GM20000 (cell line): ENCODE measurements at places on chromosomes 12 and 14.

DNA sequence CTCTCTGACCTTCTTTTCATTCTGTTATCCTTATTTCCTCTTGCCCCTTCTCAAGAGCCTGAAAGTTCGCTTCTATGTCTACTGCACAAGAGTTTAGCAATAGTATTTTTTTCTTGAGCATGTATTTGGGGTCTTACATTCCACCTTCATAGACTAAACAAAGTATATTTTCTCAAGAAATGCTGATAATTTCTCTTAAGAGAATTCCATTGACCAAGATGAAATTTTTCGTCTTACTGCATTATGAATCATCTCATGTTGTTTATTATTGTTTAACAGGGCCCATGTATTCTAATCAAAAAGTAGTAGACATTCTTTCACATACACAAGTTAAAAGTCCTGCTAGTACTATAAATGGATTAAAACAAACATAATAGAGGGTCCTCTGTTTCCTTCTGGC, 219.3 kb downstream of the C12orf50 start:
- DNase-seq = no peak

DNA sequence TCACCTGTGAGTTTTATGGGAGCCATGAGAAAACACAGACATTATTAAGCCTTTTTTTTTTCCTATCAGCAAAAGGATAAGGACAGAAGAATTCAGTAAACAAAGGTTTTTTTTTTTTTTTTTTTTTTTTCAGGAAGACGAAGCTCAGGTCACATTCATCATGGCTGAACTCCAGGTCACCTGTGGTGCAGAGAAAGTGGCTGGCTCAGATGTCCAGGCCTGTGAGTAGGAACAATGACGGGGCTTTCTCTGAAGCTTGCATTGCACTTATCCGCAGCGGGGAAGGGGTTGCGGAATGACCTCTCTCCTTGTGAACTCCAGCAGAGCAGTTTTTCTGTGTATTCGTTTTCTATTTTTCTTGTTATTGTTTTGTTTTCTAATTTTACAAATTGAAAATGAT, 759.6 kb upstream of the TMEM132C start:
- no peak for DNase-seq

GRCh38 chr14:93285044-93285443, 47.8 kb downstream of the BTBD7 start:
- peak; percentile 8 for DNase-seq

DNA sequence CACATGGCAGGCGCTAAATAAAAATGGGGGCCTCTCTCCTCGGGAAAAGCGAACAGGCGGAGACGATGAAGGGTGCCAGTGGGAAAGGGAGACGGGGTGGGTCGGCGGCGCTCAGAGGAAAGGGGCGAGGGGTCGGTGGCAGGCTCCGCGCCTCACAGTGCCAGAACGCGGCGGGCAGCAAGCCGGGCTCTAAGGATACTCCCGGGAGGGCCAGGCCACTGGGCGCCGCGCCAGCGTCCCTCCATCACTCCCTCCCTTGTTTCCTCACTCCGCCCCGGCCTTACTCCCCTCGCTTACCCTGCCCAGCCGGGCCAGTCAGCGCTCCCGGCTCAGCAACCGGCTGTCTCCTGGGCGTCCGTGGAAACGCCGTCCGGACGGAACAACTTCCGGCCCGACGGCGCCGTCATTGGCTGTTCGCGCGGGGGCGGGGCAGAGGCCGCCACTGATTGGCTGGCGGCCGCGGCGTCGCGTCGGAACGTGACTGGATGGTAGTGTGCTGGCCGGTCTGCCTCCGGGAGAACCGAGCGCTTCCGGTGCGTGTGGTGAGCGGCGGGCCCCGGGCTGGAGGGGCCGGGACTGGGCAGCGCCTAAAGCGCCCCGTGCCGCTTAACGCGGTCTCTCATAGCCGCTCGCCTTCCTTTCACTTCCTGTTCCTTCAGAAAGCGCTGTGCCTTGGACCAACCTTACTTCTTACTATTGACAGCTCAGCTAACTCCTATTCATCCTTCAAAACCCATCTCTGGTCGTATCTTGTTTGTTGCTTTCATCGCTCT, 53.0 kb downstream of the SLC25A47 start:
- DNase-seq = peak; percentile 91

- DNase-seq = no peak
Measured at GRCh38 chr12:41334390-41334789, 146.3 kb downstream of the PDZRN4 start.

- peak; percentile 39 for DNase-seq
Measured at GRCh38 chr12:48966177-48966895, 5.2 kb downstream of the WNT10B start.

DNA sequence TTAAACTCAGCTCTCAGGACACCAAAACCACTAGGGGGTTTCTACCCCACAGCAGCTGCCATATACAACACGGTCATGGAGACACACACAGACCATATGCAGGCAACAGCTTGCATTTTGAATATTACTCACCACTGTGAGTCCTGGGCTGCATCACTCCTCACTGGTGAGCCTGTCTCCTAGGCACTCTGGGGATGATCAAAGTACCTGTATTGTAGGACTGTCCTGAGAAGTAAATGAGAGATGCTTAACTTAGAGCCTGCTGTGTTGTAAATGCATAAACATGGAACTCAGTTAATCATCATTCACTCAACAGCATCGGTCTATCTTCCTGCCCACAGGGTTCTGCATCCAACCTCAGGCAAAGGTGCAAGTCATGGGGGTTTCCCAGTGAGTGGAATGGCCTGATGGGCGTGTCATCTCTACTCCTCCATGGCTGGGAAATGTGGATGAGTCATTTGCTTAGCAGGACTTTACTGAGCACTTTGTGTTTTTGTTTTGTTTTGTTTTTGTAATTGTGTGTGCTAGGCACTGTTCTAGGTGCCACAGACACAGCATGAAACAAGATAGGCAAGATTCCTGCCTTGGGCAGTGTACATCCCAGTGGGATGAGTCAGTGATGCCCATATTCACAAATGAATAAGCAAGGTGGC, 1141.2 kb upstream of the TMEM132C start:
- no peak for DNase-seq

- DNase-seq = no peak
Measured at GRCh38 chr14:68626386-68626785, 166.5 kb downstream of the ZFP36L1 start.

GRCh38 chr12:74791365-74791764, 253.7 kb downstream of the ATXN7L3B start:
- DNase-seq = no peak

GRCh38 chr12:25317553-25317952, 66.8 kb upstream of the KRAS start:
- DNase-seq = no peak

DNA sequence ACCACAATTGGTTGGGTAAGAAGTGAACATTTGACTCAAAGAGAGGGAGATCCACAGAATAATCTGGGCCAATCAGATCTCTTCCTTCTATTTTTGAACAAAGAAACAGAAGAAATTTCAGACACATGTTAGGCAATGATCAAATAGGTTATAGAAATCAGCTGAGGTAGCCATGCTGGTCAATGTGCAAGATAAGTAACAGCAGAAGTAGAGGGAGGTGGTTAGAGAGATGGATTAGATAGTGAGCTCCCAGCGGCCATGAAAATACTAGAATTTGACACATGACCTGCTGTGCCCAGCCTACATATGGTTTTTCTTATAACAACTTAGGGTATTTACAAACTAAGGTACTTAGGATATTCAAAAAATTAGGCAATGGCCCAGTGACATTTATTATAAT, 230.9 kb upstream of the ARID2 start:
- DNase-seq = no peak

GRCh38 chr12:82644896-82645295, 41.8 kb upstream of the TMTC2 start:
- DNase-seq = no peak

GRCh38 chr12:59548930-59549329, 46.9 kb upstream of the SLC16A7 start:
- DNase-seq = no peak

GRCh38 chr14:65750906-65751305, 338.4 kb downstream of the FUT8 start:
- no peak for DNase-seq

DNA sequence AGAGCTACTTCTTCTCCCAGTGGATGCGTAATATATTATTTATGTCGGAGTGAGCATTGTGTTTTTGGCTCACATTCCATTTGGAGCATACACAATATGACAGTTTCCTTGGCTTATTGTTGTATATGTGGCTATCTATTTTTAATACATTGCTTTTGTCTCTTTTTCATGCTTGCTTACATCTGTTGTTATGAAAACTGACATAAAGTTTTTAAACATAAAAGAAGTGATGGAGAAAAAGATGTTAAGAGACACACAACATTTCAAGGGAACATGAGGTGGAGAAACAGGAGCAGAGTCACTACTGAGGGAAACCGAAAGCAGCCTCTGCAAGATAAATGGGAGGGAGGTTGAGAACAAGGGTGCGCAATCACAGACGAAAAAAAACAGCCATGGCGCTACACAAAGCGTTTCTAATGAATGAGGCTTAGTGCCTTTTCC, 228.4 kb upstream of the NPAS3 start:
- DNase-seq = no peak

GRCh38 chr14:37595809-37596621, 586 bp downstream of the TTC6 start:
- DNase-seq = peak; percentile 61

GRCh38 chr12:24227551-24227950, 278.1 kb upstream of the SOX5 start:
- DNase-seq = no peak

- no peak for DNase-seq
Measured at GRCh38 chr12:94498073-94498472, 38.4 kb upstream of the CEP83 start.

GRCh38 chr14:84610086-84610485, 919.9 kb upstream of the FLRT2 start:
- no peak for DNase-seq

- peak; percentile 37 for DNase-seq
Measured at GRCh38 chr12:115451780-115452736, 768.1 kb upstream of the TBX3 start.

DNA sequence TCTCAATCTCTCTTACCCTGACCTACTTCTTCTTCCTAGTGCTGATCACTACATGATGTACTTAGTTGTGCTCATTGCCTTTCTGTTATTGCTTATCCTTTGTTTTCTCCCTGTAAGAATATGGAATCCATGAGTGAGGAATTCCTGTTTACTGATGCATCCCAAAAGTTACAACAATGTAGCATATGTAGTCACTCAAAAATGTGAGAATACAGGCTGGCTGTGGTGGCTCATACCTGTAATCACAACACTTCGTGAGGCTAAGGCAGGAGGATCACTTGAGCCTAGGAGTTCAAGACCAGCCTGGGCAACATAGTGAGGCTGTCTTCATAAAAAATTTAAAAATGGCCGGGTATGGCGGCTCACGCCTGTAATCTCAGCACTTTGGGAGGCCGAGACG, 8.0 kb upstream of the WDR20 start:
- DNase-seq = no peak

DNA sequence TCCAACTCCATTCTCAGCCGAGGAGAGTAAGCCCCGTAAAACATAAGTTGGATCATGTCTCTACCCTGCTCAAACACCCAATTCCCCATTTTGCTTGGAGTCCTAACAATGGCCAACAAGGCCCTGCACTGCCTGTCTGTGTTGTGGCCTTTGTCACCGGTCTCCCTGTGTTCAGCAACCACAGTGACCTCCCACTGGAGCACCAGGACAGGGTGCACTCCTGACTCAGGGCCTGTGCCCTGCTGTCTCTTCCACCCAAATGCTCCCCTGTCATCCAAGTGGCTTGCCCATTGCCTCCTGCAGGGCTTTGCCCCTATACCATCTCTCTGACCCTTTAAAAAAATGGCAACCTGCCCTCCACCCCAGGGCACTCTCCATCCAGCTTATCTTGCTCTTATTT, 4.4 kb upstream of the KRT85 start:
- DNase-seq = no peak

- no peak for DNase-seq
Measured at GRCh38 chr12:55862286-55862685, 19.6 kb upstream of the MMP19 start.

- DNase-seq = peak; percentile 54
Measured at GRCh38 chr12:14567351-14568162, at the start of gene PLBD1. Gene PLBD1 (minus strand): TSS chr12:14567883. CDS start chr12:14567696, 187 bp downstream.

DNA sequence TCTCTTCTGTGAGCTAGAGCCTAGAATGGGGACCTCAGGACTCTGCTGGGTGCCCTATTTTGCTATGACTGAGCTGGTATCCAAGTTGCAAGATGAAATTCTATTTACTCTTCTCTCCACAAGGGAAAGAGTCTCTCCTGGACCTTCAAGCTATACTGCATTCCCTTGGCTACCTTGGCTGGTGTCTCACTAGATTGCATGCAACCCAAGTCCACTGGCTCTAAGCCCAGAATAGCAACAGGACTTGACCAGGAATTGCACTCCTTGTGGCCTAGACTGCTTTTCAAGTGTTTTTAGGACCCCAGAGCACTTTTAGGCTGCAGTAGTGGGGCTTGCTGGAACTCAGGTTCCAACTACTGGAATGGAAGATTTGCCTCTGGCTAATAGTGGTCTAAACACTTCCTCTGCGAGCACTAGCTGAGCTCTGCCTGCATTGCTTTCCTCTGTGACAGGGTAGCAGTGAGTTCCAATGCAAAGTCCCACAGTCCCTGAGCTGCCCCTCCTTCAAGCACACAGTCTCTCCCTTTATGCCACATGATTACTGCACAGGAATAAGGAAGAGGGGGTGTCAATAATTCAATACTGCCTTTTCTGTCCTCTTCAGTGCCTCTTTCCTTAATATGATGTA, 1009.1 kb upstream of the FLRT2 start:
- no peak for DNase-seq
